ENCODE measurements at places on chromosomes 2 and 18.

DNA sequence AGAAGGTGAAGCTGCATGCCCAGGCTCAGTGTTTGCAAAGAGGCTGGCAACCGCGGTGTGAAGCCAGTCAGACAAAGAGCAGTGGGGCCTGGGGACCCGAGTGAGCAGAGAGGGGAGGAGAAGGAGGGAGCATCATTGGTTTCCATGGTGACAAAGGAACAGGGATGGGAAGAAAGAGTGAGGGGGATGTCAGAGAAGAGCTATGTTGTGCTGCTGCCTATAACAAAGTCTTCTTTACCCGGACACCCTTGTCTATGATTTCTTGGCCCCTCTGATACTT is 14.5 kb downstream of the TMEM247 start:
- no peak for DNase-seq

GRCh38 chr2:56478027-56478426 is 294.2 kb downstream of the CCDC85A start:
- DNase-seq: no peak

GRCh38 chr2:214724741-214725140 is 84.7 kb downstream of the BARD1 start:
- DNase-seq: no peak

DNA sequence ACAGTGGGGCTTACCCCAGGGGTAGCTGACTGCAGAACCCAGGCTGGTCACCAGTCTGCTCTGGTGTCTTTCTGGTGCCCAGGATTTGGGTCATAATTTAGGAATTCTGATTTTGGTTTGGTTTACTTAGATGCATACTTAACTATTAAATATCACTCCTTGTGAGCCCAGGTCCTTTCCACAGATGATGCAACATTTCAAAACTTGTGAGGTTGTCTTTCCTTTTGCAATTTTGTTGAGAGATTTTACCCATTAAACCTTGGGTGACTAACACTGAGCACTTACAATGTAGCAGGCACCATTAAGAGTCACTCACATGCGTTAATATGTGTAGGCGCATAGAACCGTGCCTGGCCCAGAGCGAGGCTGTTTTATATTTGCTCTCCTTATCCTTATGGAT is 61.8 kb upstream of the RPL31 start:
- DNase-seq: no peak

GRCh38 chr2:140861666-140862065 is 1269.2 kb downstream of the LRP1B start:
- DNase-seq: no peak

DNA sequence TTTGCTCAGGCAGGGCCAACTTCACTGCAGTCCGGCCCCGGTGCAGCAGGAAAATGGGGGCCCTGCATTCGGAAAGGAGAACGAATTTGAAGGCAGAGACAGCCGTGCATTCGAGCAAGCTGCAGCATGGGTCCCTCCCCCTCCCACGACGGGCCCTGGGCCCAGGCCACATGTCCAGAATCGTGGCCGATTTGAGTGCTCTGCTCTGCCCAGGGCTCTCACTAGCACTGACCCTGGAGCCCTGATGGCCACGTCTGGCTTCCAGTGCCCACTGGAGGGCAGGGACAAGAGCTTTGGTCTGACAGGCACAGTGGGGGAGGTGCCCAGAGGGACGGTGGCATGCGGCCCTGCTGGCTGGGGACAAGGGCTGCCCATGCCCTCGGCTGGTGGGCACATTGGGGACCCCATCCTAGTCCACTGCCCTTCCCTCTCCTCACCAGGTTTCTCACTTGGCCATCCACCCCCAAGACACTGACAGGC is 14.4 kb upstream of the KLHL30 start:
- DNase-seq: no peak

DNA sequence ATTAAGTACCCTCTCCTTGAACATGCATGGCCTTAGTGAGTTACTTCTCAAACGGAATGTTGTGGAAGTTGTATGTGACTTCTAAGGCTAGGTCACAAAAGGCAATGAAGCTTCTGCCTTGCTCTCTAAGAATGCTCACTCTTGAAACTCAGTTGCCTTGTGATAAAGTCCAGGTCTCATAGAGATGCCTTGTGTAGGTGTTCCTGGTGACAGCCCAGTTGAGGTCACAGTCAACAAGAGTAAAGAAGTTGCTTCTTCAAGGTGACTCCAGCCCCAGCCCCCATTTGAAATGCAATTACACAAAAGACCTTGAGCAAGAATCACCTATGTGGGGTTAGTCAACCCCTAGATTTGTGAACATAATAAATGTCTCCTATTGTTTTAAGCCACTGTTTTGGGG is 35.6 kb downstream of the PTPN2 start:
- DNase-seq: no peak

DNA sequence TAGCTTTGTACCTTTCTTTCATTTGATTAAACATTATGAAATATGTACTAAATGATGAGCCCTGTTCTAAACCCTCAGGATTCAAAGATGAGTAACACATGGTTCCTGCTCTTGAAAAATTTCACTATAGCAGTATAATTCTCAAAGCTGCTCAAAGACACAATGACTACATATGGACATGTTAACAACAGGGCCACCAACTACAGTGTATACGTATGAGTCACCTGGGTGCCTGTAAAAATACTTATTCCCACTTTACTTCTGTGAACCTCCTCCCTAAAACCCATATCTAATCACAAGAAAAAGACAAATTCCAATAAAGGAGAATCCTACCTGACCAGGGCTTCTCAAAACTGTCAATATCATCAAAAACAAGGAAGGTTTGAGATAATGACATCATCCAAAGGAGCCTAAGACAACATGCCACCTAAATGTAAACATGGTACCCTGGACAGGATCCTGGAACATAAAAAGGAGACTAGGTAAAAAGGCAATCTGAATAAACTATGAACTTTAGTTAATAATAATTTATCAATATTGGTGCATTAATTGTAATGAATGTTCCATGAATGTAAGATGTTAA is 84.7 kb downstream of the FAM161A start:
- no peak for DNase-seq

GRCh38 chr2:224598678-224599077 is 13.5 kb upstream of the CUL3 start:
- no peak for DNase-seq

DNA sequence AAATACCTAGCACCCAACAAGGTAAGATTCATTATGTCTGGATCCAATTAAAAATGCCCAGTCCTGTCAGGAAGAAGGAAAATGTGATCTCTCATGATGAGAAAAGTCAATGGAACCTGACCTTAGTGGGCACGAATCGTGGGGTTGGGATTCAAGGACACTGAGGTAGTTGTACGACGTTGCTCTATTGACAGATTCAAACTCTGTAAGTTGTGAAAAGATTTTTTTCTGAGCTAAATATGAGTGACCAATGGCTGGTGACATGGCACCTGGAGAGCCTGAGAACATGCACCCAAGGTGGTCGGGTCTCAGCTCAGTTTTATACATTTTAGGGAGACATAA is 148.2 kb downstream of the NDUFA10 start:
- DNase-seq: no peak

DNA sequence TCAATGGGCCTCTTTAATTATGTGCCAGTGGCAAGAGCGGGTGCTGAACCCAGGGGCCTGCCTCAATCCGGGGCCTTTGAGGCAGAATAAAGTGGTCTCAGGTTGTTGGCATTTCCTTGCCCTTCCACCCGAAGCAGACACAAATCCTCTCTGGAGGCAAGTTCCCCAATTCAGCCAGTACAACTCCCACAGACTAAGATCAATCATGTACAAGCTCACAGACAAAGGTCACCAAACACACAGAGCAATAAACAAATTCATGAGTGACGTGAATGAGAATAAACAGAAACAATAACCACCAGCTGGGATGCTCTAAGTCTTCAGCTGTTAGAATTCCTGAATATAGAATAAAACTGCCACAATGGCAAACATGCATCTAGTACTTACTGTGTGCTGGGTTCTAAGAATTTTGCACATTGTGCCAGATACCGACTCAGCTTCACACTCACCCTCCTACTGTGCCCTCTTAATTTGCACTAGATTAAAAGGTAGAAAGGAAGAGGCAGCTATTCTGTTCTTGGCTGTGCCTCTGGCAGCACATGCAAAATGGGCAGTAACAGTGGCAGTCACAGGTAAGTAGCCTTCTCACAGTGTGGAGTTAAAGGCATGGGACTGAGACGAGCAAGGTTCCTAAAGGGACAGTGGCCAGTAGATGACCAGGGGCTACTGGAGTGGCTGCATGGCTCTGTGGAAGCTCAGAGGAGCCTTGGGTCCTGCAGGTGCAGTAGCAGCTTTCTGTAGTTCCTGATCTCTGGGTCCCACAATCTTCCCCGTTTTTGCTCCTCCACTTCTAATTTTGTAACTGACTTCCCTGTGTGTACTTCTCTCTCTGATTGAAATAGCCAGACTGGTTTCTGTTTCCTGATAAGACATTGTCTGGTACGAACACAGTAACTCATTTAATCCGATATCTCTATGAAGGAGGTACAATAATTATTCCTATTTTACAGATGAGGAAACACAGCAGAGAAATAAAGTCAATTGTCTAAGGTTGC is 34.6 kb upstream of the IL1B start:
- no peak for DNase-seq

- DNase-seq: no peak
Observed at GRCh38 chr2:2269989-2270562, 61.0 kb downstream of the MYT1L start.

- no peak for DNase-seq
Observed at GRCh38 chr18:12621742-12622306, 36.1 kb downstream of the SPIRE1 start.

DNA sequence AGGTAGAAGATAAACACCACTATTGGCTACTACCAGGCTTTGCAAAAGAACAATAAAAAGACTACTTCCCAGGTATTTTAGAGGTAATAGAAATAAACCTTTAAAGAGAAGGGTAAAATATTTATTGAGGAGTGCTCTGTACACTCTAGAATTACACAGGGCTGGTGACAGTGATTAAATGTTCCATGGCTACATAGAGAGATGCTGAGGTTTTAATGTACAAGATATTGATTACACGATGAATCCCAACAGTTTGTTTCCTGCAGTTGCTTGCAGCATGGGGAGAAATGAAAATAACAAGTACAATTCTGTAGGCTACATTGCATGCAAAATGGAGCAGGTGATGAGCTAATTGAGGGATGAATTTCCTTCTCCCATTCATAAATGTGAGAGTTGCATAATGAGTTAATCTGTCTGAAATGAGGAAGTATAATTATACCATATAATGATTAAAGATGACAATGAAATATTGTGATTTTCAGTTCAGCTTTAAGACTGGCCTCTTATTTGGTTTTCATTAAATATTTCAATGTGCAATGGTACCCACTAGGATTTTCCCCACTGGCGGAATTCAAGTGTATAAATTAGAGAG is 266.1 kb downstream of the SOCS6 start:
- DNase-seq: peak; percentile 45

DNA sequence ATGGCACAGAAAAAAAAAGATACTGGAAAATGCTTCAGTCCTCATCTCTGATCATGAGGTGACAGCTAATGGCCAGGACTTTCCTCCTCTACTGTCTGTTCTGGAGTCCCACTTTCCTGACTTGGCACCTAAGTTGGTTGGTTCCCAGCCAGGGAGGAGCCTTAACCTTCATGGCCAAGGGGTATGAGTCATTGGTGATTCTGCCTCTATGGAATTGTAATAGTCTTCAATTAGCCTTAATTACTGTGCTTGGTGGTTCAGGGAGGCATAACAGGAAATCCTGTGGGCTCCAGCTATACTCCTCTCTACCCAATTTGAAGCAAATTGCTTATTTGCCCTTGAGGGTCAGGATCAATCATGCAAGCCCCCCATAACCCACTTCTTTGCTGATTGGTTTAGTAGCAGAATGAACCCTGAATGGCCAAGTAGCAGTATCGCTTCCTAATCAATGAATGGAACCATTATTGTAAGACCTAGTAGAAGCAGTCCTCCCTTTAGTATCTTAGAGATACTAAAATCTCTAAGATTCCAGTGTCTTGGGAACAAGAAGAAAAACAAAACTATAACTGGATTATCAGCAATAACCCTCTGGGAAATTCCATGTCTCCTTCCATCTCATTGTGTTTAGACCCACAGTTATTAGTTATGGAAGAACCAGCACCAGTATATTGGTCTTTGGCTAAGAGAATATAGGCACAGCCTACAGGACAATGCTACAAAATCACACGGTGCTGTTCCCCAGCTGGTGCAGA is 109.0 kb downstream of the COL6A3 start:
- no peak for DNase-seq

- no peak for DNase-seq
Observed at GRCh38 chr2:225378984-225379383, 20.5 kb upstream of the NYAP2 start.

GRCh38 chr2:25401307-25402026 is 59.7 kb upstream of the DNMT3A start:
- DNase-seq: peak; percentile 98

DNA sequence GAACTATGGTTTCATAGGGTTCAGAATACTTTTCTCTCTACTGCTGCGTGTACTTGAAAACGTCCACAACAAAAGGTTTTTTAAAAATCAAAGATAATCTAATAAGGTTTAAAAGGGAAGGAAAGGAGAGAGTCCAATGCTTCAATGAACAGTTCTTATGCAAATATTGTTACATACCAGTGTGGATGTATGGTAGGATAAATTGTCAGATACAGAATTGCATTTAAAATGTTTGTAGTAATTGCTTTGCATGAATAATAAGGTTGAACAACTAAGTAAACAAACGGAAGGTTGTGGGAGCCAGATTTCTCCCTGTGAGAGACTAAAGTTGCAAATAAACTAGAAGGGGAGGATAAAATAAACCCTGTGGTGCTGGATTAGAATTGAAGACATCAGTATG is 53.8 kb upstream of the RBBP8 start:
- peak; percentile 21 for DNase-seq

DNA sequence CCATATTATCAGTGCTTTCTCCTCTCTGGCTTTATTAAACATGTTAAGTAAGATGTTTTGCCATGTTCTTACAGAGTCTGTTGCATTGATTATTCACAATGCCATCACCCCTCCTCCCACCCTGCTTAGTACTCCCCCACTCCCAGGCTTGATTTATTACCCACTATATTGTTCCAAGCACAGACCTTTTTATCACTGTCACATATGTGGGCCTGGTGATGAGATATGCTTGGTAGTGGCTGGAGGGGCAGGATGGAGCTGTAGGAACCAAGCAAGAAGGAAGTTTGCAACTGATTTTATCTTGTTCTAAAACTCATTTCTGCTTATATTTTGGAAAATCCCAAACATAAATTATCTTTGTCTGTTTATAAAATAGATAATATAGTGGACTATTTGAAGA is 748.2 kb upstream of the CELF4 start:
- DNase-seq: no peak
